ENCODE measurements at places on chromosomes 1 and 21.
A peak's percentile ranks its signal among the peaks of the same experiment; 100 is the strongest.

DNA sequence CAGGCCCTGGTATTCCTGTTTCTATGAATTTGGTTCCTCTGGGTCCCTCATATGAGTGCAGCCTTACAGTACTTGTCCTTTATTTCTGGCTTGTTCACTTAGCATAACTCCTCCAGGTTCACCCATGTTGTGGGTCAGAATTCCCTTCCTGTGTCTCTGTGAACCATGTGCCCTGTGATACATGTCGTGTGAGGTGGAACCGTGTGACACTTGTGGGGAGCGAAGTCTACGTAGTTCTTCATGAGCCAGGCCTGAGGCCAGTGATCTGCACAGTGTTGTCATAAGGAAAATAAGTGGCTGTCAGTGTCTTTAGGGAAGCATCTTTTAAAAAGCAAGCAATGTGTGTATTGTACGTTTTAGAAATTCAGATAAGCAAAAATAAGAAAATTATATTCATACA lies 122.8 kb downstream of the GALNT2 start:
- DNase-seq, result no peak

GRCh38 chr1:84379138-84379916 lies 19.0 kb upstream of the DNASE2B start:
- DNase-seq, result no peak

DNA sequence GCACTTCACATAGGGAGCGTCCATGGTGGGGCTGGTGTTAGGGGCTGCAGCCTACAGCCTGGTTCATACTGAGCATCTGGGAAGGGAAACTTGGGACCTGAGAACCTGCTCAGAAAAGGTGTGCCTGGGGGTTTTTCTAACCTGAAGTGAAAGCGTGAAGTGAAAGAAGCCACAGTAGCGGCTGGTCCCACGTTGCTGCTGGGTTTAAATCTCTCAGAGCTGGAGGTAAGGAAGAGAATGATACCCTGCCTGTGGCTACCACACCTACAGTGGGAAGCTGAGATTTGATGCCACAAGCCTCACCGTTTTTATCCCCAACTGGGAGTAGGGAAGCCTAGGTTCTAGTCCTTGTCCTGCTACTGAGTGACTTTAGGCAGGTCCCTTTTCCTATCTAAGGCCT lies 21.0 kb upstream of the FUCA1 start:
- DNase-seq, result no peak

DNA sequence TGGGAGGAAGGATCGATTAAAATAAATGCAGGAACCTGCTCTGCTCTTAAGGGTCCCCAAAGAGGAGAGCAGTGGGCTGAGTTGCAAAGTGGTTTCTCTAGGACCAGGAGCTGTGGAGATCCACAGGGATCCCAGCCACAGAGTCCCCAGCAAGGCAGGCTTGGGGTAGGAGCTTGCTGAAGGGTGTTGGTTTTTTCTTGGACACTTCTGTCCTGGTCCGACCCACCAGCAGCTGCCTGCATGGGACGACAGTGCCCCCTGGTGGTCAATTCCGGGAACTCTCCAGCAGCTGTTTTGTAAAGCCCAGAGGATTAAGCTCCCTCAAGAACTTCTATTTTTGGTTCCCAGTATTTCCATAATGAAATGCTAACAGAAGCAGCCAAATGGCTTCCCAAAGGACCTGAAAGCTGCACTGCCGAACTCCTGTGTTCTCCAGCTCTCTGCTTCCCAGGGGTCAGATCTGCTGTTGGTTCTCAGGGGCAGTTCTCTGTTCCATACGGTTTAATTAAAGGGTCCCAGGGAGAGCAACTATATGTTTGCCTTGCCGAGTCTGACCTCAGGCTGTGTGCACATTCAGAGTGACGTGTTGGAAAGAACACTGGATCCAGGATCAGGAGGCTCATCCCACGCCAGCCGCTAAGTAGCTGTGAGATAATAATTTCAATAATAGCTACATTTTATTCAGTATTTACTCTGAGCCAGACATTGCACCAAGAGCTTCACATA lies 23.2 kb downstream of the NENF start:
- peak; percentile 29 for DNase-seq

- no peak for DNase-seq
Measured at GRCh38 chr1:82950606-82951200, 1048.2 kb downstream of the TTLL7 start.

DNA sequence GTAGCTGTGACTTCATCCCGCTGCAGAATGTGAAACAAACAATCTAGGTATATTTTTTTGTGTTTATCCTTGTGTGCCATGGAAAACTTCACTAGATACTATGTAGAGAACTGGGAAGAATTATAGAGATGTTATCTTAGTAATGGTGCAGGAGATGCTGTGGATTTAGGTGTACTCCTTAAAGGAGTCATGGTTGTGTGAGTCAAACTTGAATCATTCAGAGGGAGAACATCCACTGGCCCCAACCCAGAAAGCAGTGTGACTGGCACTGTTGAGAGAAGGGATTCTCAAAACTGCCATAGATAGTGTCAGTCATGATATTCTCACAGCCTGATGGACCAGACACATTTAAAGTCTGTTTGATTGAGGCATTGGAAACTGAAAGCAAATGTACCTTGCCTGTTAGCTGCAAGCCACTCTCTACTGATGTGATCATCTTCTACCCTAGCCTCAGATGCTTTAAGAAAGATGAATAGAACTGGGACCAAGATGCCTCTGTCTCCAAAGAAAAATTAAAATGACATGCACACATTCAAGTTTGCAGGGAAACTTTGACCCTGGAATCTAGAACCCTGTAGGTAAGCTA lies 754.6 kb downstream of the MRPL39 start:
- no peak for DNase-seq

DNA sequence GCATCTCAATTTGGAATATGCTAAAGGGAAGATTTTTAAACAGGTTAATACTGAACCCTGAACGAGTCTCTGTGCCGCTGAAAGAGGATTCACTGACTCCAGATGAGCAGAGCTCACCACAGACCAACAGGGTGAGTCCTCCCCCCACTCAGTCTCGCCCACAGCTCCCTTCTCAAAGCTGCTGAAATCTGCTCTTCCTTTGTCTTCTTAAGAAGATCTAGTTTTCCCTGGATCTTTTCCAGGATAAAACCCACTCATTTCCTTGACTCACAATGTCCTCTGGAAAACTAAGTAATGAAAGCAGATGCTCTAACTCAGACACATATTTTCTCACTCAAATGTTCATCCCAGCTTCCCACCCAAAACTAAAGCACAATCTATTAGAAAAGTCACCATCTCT lies 447.0 kb upstream of the PKN2 start:
- no peak for DNase-seq

DNA sequence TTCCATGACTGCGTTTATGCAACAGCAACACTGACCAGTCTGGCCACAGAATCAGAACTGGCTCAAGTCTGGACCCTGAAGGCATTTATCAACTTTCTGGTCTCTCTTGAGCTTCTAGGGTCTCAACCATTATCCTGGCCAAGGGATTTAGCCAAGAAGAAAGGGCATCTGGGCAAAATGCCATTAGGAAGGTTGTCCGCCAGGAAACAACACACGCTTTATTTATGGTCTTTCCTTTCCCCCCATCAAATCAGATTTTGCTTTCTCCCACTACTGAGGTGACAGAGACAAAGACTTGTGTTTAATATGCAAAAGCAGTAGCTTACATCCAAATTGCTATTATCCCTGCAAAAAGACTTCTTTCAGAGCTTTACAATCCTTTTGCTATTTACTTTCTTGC lies 81.6 kb upstream of the PPP2R5A start:
- no peak for DNase-seq

GRCh38 chr1:218748071-218748470 lies 402.9 kb downstream of the TGFB2 start:
- DNase-seq, result no peak

DNA sequence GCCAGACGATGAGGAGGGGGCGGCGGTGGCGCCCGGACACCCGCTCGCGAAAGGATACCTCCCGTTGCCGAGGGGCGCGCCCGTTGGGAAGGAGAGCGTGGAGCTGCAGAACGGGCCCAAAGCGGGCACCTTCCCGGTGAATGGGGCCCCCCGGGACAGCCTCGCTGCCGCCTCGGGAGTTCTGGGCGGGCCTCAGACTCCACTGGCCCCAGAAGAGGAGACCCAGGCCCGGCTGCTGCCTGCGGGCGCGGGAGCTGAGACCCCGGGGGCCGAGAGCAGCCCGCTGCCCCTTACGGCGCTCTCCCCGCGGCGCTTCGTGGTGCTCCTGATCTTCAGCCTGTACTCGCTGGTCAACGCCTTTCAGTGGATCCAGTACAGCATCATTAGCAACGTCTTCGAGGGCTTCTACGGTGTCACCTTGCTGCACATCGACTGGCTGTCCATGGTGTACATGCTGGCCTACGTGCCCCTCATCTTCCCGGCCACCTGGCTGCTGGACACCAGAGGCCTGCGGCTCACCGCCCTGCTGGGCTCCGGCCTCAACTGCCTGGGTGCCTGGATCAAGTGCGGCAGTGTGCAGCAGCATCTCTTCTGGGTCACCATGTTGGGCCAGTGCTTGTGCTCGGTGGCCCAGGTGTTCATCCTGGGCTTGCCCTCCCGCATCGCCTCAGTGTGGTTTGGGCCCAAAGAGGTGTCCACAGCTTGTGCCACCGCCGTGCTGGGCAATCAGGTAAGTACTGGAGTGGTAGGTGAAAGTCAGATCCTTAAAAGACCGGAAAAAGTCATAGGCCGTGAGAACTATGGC lies 588 bp downstream of the FLVCR1 start:
- no peak for DNase-seq

GRCh38 chr1:197811769-197812168 lies 36.5 kb upstream of the DENND1B start:
- DNase-seq, result no peak

DNA sequence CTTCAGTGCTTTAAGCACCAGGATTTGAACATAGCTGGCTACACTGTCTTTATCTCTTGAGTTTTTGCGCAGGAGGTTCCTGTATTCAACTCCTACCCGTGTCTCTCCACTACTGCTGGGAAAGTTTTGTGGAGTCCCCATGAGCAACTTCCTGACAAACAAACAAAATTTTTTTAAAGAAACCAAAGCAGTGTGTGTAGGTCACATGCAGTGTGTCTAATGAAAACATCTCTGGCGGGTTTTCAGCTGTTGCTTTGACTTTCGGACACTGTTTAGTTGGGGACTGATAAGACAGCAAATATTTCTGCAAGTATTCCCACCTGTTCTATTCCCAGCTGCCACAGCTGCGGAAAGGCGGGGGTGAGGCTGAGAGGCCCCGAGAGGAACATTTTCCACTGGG lies 2.0 kb downstream of the PSEN2 start:
- DNase-seq, result no peak

DNA sequence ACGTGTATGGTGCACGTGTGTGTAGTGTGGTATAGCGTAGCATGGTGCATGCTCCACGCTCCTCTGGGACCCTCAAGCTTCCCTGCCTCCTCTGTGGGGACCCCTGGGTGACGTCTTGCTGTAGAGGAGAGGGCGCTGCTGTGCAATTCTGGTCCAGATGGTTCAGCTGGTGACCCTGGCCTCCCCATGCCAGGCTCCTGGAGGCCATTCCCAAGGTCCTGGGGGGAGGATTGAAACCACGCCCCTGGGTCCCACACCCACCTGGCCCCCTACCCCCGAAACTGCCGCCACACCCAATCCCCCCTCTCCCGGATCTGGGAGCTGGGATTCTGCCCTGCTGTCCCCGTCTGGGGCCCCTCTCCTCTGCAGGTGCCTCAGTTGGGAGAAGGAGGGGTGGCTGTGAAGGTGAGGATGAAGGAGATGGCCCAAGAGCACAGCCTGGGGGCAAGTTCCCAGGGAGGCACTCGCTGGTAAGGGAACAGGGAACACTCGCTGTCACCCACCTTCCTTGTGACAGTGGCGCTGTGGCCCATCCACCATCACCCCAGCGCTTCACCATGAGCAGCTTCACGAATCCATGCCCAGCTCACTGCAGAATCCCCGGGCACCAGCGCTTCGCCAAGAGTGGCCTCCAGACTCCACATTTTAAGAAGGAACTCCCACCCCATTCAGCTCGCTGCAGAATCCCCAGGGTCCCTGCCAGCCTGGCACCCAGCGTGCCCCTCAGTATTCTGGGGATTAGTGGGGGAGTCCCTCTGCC lies 38.0 kb downstream of the WDR4 start:
- no peak for DNase-seq

DNA sequence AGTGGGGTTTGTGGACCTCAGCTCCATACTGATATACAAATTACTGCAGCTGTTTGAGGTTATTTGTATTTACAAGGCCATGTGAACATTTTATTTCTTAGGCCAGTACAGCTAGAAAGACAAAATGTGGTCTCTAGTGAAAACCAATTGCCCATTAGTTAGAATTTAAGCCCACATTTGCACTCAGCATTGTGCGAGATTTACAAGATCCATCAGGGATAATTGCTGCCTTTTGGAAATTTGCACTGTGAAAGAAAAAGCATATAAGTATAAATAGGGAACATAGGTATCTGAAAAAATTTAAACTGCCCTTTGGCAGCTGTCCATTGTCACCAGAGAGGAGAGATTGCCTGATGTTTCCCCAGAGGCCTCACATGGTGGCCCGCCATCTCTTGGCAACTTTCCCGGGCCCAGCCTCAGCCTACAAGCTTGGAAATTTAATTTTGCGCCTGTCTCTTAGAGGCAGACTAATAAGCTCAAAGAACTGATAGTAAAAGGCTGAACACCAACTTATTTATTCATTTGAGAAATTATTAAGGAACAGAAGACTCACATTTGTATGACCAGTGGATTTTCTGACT lies 120.7 kb downstream of the MAP3K21 start:
- peak; percentile 65 for DNase-seq

DNA sequence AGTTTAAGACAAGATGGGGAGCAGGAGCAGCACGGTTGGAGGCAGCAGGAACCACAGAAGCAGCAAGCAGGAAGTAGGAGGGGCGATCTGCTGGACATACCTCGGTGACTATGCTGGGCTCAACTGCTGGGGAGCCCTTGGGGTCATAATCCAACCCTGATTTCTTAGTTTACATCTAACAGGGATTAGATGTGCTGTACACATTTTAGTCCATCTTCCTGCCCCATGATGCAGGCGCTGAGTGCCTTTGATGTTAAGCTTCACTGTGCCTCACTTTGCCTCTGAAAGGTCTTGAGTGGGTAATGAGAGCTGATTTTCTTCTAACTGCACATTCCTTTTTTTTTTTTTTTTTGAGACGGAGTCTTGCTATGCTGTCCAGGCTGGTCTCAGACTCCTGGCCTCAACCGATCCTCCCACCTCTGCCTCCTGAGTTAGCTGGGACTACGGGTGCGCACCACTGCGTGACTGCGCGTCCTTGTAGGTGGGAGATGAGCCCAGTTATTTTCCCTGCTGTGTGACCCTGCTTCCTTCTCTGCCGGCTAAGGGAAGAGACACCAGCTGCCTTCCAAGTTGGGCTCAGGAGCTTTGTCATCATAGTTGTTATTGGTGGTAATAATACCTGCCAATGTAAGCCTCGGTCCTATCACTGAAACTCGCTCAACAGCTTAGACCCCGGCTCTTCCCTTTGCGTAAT lies 1.1 kb upstream of the RCAN3 start:
- DNase-seq, result no peak

GRCh38 chr1:185063719-185064118 lies 18.4 kb downstream of the RNF2 start:
- DNase-seq, result no peak

DNA sequence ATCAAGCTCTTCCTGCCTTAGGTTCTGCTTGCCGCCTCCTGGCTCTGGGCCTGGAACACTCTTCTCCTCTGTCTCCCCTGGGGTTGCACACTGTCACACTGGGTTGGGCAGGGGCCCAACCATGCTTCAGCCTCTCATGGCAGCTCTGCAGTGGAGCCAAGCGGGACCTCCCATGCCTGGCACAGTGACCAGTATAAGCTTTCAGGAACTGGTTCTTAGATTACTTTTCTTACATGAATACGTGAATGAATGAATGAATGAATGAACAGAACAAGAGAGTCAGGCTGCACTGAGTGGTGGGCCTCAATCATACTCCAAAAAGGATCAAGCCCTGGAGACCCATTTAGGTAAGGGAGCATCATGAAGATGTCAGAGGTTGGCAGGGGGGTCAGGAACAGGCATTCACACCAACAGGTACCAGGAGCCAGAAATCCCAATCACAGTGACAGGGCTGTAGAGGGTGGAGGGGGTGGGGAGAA lies 30.8 kb upstream of the TMEM125 start:
- DNase-seq, result no peak

Data from NCI-H2081 treated with DMSO at 0.1 percent for 48 hours (cell line).